ENCODE measurements at places on chromosomes 7 and 10.

DNA sequence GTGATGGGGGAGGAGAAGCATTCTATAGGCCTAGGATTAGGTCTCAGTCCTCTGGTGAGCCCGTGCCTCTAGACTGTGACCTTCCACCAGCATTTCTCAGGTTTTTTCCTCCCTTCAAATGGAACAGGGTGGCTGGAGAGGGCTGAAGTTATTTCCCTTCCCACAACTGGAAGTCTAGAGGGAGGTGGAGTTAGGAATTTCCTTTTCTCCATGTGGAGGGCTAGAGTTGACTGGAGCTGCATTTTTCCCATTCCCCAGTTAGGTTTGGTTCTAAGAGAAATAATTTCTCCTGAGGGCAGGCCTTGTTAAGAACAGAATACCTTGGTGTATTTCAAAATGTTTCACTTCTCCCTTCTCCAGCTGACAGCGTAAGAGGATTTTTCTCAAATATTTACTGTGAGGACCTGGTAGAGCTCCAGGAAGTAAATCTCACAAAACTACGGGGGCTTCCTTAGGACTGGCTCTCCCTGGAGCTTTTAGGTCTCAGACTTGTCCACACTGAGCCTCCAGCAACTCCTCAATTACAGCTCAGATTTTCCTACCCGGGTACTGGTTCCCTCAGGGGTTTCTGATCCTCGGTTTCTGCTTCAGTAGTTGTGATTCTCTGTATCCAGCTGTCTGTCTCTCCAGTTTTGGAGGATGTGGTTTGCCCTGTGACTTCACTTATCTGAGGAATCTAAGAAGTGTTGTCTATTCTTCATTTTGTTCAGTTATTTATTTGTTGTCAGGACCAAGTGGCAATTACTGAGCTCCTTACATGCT, 6.0 kb upstream of the REEP3 start:
- DNase-seq, result no peak

DNA sequence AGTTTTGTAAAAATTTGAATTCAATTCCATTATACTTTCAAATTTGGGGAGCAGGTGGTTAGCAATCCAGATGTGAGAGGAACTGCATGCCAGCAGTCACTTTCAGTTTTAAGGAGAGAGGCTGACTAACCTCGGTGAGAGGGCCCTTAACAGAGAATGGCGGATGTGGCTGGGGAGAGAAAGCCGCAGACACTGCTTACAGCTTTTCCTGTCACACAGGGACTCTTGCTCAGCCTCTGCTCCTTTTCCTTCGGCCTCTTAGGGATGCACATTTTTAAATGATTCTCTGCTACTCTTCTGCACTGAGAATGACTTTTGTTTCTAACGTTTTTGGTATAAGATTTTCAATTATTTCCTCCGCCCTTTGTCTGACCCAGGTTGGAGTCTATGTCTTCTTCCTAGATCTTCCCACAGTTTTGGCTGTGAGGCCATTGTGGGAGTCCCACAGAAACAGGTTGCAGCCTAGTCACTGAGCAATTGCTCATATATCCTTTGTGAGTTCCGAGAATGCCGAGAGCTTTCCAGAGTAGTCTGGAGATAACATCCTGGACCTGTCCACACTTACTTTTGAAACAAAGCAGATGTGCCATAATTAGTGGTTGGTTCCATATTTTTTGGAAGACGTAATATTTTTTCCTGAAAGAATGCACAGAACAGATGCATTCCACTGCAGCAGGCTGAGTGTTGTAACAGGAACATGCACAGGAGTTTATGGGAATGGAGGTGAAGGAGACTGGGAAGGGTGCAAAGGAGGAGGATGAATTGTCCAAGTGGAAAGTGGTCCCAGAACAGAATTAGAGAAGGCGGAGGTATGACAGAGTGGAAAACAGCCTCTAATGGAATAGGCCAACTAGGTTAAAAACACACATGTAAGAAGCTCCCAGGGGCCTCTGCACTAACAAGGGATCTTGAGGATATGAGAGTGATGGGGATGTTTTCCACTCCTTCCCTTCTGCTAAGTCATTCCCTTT, 168.0 kb upstream of the ZNF32 start:
- DNase-seq, result no peak

DNA sequence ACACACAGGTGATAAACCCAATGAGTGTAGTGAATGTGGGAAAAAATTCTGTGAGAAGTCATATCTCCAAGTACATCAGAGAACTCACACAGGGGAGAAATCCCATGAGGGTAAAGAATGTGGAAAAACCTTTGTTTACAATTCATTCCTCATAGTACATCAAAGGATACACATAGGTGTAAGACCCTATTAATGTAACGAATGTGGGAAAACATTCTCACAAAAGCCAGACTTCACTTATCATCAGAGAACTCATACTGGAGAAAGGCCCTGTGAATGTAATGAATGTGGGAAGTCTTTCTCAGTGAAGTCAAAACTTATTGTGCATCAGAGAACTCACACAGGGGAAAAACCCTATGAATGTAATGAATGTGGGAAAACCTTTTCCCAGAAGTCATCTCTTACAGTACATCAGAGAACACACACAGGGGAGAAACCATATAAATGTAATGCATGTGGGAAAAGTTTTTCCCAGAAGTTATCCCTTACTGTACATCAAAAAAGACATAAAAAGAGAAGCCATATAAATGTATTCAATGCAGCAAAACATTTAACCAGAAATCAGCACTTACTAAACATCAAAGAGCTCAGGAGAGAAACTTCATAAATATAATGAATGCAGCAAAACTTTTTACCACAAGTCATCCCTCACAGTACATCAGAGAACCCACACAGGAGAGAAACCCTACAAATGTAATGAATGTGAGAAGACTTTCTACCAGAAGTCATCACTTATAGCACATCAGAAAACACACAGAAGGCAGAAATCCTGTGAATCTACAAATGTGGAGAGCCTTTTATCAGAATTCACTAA, 49.8 kb downstream of the ZNF239 start:
- DNase-seq, result no peak

DNA sequence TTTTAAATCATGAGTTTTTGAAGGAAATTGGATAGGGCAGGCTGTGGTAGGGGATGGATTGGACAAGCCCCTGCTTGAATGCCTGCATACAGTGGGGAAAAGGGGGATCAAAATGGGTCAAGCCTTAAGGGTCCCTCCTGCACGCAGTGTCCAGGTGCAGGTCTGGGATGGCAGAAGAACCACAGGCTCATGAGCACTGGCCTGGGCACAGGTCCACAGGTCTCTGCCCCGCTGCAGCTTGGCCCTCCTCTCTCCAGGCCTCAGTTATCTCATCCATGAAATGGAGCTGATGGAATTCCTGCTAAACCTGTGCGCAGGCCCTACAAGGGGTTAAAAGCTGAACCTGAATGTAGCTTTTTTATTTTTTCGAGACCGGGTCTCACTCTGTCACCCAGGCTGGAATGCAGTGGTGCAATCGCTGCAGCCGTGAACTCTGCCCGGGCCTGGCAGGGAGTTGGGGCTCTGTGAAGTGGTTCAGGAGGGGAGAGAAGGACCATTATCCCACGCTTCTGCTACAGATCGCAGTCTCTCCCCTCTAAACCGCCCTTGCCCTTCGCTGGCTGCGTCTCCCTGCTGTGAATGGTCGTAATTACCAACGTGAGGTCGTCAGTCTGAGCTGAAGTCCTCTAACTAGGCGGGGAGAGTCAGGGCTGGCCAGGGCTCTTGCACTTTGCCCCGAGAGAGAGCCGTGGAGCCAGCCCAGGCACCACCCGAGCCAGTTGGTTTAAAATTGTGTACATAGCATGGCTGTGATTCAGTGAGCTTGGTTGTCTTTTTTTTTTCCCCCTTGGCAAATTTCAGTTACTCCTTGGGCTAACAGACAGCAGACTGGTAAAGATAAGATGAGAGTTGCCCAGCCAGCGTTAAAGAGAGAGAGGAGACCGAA, 77.5 kb upstream of the GTF2I start:
- DNase-seq, result no peak

DNA sequence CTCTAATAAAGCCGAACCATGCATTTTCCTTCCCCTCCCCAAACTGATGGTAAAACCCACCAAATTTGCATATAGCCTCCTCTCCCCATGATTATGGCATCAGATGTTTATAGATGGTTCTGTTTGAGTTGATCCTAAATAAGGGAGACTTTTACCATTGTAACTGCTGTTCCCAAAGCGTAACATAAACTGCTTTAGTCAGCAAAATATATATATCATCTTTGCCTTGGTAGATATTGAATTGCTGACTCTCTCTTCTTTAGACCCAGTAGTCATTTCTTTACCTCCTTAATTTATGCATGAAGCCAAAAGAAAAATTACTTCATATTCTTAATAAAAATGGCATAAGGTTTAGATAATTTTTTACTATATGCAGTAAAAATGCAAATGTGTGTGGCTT, 86.2 kb upstream of the LRGUK start:
- DNase-seq, result no peak

GRCh38 chr7:151719897-151720242, 157.0 kb downstream of the PRKAG2 start:
- DNase-seq, result no peak
